Activated CD4-positive, alpha-beta T cell treated with anti-CD3 and anti-CD28 coated beads for 1 hour (primary cell): ENCODE measurements at places on chromosomes 13 and 19.
A peak's percentile ranks its signal among the peaks of the same experiment; 100 is the strongest.

GRCh38 chr13:51559946-51560735, 24.1 kb upstream of the WDFY2 start:
- no peak for DNase-seq

GRCh38 chr13:71056581-71056980, 810.4 kb downstream of the DACH1 start:
- DNase-seq, result no peak

DNA sequence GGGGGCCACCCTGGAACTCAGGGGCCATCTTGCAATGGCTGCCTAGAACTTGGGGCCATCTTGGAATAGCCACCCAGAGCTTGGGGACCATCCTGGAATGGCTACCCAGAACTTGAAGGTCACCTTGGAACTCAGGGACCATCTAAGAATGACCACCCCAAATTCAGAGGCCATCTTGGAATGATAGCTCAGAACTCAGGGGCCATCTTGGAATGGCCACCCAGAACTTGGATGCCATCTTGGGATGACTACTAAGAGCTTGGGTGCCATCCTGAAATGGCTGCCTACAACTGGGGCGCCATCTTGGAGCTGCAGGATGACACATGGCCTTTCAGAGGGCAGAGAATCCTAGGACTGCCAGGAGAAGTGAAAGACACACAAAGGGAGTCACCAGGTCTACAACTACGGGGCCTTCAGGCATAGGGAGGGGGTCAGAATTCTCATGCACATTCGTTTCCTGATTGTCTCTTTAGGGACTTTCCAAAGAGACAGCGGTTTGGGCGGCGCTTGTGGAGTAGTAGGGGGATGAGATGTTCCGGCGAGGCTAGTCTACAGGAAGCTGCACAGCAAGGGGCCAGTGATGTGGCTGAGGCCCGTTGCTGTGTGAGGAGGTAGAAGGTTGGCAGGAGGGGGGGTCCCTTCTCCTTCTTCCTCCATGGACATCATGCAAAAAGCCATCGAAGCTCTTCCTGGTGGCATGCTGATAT, 125.0 kb downstream of the IER2 start:
- no peak for DNase-seq

DNA sequence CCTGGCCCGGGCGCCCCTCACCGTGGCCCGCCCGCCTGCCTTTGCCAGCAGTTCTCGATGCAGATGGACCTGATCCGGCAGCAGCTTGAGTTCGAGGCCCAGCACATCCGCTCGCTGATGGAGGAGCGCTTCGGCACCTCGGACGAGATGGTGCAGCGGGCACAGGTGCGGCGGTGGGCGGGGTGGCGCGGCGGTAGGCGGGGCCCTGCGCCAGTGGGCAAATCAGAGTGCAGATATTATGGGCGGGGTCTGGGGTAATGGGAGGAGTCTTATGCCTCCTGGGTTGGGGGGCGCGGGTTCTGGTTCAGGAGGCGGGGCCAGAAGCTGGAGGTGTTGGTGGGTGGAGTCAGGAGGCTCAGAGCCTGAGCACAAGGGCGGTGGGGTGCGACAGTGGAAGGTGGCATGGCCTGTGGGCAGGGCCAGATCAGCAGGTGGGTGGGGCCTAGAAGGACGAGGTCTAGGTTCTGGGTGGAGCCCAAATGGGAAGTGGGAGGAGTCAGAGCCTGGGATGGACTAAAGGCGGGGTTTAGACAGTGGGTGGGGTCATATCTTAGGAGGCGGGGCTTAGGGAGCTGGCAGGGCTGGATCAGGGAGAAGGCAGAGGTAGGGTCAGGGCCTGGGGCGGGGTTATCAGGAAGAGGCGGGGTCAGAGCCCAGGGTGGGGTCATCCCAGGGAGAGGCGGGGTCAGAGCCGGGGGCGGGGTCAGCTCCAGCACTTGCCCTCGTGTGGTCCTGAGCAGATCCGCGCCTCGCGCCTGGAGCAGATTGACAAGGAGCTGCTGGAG, 5.6 kb downstream of the APC2 start:
- no peak for DNase-seq

- DNase-seq, result no peak
Measured at GRCh38 chr19:5799247-5800241, 5.3 kb upstream of the NRTN start.

GRCh38 chr13:99316657-99317256, 9.6 kb upstream of the GPR183 start:
- DNase-seq, result no peak

DNA sequence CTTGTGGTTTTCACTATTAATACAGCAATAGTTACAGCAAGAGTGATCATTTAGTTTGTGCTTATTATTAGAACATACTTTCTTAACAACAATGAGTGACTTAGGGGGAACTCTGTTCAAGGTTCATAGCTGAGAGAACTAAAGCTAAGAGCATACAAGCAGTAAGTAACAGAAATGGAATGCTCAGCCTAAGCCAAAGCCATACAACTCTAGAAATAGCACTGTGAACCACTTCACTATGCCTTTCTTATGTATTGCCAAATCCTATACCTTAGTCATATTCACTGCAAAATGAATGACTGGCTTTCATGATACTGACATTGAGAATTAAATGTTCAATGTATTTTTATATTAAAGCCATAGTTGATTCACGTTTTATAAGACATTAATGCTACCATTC, 599.7 kb upstream of the SLITRK1 start:
- DNase-seq, result no peak

DNA sequence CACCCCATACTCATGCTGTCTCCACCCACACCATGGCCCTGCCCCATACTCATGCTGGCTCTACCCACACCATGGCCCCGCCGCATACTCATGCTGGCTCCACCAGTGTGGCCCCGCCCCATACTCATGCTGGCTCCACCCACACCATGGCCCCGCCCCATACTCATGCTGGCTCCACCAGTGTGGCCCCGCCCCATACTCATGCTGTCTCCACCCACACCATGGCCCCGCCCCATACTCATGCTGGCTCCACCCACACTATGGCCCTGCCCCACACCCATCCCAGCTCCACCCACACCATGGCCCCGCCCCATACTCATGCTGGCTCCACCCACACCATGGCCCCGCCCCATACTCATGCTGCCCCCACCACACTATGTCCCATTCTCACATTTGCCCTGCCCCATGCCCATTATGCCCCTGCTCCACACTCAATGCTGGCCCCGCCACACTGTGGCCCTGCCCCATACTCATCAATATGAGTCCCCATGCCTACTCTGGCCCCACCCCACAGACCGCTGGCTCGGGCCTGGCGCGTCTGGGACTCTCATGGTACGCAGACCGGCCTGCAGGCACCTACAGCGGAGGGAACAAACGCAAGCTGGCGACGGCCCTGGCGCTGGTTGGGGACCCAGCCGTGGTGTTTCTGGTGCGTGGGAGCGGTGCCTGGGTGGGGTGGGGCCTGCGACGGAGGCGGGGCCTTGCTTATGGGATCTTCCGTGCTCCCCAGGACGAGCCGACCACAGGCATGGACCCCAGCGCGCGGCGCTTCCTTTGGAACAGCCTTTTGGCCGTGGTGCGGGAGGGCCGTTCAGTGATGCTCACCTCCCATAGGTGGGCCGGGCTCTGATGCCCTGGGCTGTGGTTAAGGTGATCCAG, 3.7 kb upstream of the ARHGAP45 start:
- peak; percentile 46 for DNase-seq

DNA sequence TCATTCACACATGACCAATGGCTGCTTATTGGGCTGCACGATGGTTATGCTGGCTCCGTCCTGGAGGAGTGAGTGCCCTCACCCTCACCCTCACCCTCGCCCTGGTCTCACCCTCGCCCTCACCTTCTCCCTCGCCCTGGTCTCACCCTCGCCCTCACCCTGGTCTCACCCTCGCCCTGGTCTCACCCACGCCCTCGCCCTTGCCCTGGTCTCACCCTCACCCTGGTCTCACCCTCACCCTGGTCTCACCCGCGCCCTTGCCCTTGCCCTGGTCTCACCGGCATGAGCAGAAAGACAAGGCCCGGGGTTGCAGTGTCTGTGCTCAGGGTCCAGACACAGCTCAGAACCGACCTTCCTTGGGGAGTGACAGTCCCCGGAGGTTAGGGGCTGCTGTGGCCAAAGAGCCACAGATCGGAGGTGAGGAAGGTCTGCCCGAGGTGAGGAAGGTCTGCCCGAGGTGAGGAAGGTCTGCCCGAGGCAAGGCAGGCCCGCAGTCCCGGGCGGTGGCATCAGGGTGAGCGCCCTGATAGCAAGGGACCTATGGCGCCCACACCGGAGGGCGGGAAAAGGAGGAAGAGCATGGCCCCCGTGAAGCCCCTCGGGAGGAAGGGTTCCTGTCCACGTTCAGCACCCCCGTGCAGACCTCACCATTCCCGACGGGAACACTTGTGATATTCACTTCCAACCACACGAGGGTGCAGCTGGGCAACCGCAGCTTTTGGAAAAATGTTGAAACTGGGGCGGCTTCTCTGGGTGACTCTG, 65.6 kb downstream of the MCF2L start:
- DNase-seq, result no peak

DNA sequence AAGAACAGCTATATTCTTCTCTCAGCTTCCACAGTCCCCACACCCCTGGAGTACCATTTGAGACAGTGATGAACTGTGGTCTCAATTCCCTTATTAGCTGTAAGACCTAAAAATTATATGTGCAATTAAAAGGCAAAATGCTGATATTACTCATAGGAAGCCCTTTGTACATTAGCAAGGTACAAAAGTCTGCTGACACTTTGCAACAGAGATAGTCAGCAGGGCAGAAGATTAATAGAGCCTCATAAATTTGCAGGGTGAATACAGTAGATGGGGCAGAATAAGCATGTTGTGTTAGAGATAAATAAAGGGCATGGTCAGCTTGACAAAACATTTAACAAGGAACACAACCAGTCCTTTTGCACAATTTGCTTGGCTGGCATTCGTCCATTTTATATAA, 210.0 kb upstream of the OBI1 start:
- DNase-seq, result no peak

DNA sequence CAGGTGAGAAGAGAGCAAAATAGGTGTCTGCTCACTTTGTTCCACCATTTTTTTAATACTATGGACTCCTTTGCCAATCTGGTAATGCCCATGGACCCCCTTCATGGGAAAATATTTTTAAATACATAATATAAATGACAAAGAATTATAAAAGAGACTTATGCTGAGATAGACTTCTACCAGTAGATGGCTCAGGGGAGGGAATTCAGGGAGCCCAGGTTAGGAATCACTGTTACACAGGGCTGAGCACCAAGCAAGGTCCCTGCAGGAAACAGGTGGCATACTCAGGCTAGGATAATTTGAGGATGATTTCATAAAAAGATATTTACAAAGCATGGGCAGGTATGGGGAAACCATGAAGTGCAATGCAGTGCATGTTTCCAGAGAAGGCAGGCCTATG, 525.9 kb downstream of the FGF9 start:
- DNase-seq, result no peak

DNA sequence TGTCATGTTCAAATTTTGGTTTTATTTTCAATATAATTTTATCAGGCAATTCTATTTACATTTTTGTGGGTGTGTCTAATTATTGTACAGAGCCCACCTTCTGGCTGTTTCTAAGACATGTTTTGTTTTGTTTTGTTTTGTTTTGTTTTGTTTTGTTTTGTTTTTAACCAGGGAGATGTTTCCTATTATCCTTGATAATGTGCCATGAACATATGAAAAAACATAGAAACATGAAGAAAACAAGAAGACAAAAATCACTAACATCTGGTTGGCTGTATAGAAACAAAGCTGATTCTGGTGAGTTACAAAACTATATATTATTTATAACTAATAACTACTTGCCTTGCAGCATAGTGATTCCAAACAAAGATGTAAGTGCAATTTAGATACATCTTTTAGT, 128.1 kb upstream of the TRPC4 start:
- DNase-seq, result no peak

DNA sequence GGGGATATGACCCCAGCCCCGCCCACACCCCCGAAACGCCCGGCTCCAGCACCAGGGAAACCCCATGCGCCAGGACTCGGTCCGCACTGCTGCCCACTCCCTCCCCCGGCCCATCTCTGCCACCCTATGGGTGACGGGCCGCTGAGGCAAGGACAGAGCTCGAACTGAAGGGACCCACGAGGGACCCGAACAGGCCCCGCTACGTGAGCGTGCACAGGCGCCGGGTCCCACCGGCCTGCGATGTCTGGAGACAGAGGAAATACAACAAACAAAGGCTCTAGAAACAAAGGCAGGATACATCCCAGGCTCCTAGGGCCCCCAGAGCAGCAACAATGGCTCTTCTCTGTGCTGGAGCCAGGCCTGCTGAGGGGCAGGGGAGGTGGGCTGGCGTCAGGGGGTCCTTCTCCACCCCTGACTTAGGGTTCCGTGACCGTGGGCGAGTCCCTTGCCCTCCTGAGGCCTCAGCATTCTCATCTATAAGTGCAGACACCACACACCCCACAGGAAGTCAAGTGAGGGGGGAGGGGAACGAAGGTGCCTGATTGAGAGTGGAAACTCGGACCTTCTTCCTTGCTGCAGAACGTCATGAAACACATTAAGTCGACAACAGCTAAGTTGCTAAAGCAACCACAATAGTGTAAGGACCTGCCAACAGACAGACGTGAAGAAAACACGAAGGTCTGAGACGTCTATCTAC, 3.1 kb downstream of the ABHD17A start:
- DNase-seq, result peak; percentile 62

GRCh38 chr13:41458187-41458760, 924 bp downstream of the RGCC start:
- peak; percentile 41 for DNase-seq

- DNase-seq, result no peak
Measured at GRCh38 chr13:30757026-30757742, 21.8 kb downstream of the ALOX5AP start.

DNA sequence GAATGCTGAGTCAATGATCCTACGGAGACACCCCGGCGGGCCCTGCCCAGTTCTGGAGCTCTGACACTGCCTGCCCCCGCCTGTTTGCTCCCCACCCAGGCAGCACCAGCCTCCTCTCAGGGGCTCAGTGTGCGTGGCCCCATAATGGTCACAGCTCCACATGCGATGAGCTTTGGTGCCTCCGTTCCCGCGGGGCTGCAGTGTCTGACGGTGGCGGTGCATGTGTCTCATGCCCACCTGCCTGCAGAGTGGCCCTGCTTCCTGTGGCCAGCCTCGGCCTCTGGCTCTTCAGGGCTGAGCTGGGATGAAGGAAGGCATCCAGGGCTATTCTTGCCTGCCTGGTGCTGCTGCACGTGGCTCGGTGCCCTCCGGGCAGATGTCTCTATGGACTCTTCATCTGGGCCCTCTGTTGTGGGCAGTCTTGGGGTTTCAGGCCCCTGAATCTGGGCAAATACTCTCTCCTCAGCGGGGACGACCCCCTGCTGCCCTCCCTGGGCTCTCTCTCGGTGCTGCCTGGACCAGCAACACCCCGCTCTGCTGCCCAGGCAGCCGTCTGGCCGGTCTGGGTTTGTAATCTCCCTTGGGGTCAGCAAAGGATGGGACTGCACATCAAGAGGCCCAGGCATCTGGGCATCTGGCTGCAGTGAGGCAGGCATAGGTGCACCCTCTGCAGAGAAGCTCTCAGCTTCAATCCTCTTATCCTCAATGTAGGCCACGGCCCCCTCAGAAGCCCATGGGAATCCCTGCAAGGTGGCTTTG, 19.3 kb upstream of the TMEM255B start:
- DNase-seq, result no peak

DNA sequence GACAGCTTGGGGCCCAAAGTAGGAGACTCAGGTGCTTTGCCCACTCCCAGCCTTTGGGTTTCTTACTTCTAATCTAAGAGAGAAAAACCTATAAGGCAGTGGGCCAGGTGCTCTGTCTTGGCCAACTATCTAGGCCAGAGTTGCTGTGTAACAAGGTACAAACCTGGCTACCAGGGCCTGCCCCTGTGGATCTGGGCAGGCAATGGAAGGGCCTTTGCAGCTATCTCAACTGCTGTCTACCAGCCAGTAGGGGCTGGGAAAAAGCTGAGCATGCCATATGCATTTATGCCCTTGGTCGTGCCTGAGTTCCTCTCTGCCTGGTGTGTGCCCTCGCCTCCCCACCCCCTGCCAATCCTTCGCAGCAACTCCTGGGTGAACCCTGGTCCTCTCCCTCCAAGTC, 16.7 kb upstream of the SERPINE3 start:
- DNase-seq, result no peak
